ENCODE measurements at places on chromosomes 11 and 22.

DNA sequence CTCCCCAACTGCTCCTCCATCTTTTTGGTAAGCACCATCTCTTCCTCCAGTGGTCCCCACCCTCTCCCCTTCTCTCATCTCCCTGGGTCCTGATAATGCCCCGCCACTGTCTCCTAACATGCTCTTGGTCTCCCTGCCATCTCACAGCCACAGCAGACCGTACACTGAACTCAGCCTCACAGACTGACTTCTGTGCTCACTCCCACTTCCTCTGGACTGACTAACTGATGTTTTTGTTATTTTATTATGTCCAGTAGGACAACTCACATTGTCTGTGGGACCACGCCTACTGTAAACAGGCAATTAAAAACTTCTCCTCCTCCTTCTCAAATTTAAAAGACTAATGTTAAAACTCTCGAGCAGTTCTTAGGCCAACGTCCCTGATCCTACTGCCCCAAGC is 2.6 kb upstream of the GNAZ start:
- no peak for DNase-seq

DNA sequence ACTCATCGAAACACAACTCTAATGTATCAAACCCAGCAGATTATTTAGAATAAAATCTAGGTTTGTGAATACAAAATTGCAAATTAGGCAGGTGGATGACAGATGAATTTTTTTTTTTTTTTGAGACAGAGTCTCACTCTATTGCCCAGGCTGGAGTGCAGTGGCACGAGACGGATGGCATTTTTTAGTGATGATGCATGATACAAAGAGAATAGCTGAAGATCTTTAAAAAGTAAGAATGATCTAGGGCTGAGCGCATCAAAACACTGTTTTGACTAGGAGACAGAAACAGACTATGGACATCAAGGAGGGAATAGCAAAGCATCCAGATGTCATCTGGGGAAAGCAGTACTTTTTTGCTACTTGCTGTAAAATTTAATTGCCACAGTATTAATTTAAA is 63.8 kb downstream of the IMMP1L start:
- DNase-seq: no peak

GRCh38 chr11:86745571-86745970 is 54.8 kb upstream of the PRSS23 start:
- no peak for DNase-seq

DNA sequence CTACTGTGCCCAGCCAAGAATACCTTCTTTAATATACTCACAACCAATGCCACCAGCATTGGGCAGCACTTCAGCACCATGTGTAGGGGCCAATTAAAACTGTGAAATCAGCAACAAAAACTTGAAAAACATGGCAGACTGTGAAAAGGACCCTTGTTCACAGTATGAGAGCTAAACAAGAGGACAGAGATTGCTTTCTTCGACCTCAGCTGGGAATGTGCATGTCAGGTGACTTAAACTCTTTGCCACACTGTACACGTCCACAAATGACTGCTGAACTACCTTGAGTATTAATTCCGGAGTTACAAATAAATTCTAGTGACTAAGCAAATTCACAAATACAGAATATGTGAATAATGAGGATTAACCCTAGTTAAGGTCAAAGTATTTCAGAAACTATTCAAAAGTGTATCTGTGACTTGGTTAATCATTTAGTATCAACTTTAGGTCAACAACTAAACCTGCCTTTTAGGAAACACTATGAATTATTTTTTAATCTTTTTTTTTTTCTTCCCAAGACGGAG is 33.0 kb downstream of the DDX6 start:
- DNase-seq: no peak

GRCh38 chr11:85132851-85133585 is 494.1 kb downstream of the DLG2 start:
- DNase-seq: no peak
